Activated CD4-positive, alpha-beta T cell treated with anti-CD3 and anti-CD28 coated beads, Interleukin-2, amount 50 U/mL, for 48 hours (primary cell): ENCODE measurements at places on chromosomes 12 and 14.

GRCh38 chr12:40473962-40474361 is 218.3 kb upstream of the CNTN1 start:
- no peak for DNase-seq

DNA sequence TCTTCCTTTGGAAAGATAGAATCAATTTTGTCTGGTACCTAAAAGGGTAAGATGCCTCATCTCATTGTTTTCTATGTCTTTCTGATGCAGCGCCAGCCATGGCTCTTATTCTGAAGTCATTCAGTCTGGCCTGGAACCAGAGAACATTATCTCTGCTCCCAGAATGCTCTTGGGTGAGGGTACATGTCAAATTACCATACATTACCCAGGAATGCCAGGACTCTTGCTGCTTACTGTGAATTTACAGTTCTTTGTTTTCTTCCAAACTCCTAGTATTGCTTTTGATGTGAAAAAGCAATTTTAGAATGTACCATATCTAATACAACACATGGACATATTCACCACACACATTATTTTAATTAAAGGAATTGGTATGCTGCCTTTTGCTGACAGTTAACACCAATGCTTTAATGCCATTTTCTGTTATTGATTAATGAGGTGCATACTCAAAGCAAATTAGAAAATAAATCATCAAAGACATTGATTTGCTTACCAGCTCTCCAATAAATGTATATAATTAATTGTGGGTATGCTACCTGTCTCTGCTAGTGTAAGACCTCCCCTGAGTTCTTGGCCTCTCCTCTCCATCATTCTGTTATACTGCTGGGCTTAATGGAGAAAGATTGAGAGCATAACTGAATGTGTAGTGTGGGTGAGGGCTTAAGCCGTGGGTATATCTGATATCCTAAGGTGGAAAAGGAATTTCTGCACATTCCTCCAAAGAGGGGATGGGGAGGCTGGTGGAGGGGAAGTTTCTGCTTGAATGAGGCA is 337.7 kb downstream of the C12orf75 start:
- no peak for DNase-seq

- no peak for DNase-seq
Measured at GRCh38 chr12:81167694-81168093, 89.8 kb downstream of the ACSS3 start.

GRCh38 chr12:16636435-16637055 is 30.6 kb upstream of the LMO3 start:
- DNase-seq, result no peak

- no peak for DNase-seq
Measured at GRCh38 chr12:98439981-98440581, 75.3 kb upstream of the TMPO start.

- DNase-seq, result no peak
Measured at GRCh38 chr12:50271724-50272247, 11.5 kb downstream of the LIMA1 start.
